Putamen (tissue), 1 donor: ENCODE measurements at places on chromosomes 2 and 18.

DNA sequence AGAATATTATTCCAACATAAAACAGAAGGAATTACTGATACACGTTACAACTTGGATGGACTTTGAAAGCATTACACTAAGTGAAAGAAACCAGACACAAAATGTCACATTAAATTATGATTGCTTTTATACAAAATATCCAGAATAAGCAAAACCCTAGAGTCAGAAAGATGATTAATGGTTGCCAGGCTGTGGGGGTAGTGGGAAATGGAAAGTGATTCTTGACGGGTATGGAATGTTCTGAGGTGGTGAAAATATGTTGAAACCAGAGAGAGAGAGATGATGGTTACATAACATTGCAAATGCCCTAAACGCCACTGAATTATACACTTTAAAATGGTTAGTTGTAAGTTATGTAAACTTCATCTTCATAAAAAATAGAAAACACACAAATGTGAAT is 1057.2 kb upstream of the TMEFF2 start:
- no peak for DNase-seq

- no peak for DNase-seq
These were observed 80.6 kb downstream of the GATA6 start for GRCh38 chr18:22250026-22250425.

DNA sequence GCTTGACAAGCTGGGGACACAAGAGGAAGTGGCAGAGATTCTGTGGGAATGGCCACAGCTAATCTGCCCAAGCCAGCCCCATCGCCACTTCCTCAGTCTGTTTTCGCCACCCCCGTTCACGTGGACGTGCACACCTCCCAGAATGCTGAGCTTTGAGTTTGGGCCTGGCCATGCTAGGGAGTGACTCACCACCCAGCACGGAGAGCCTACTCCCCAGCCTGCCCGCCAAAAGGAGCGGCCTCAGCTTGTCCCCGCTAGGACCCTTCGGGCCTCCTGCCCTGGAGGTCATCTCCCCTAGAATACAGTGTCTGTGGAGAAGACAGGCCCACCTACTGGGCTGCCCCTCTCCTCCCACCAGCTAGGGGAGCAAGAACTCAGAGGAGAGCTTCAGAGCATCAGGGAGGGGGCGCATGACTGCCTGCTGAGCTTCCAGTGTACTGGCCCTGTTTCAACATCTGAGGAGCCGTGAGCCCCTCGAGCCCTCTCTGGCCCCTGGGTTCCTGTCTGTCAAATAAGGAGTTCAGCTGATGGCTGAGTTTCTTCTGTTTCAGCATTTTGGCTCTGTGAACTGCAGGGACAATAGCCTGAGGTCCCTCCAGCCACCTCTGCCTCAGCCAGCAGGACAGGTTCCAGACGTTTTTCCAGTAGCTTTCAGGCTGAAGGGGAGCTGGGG is 5.1 kb downstream of the SLC35F6 start:
- no peak for DNase-seq

DNA sequence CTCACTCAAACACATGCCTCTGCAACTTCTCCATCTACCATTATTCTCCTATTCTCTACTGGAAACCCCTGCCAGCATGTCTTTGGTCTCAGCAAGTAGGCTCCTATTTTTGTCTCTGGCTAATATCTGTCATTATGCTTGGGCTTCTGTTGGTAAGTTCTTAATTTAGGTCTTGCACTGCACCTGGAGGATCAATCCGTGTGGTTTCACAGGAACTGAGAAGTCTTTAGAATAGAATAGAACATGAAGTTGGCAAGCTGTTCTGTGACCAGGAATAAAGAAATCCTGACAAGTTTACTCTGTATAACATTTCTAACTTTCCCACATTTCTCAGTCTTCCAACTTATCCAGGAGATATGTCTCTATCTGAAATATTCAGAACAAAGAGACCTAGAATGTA is 219.5 kb upstream of the GYPC start:
- DNase-seq = no peak

DNA sequence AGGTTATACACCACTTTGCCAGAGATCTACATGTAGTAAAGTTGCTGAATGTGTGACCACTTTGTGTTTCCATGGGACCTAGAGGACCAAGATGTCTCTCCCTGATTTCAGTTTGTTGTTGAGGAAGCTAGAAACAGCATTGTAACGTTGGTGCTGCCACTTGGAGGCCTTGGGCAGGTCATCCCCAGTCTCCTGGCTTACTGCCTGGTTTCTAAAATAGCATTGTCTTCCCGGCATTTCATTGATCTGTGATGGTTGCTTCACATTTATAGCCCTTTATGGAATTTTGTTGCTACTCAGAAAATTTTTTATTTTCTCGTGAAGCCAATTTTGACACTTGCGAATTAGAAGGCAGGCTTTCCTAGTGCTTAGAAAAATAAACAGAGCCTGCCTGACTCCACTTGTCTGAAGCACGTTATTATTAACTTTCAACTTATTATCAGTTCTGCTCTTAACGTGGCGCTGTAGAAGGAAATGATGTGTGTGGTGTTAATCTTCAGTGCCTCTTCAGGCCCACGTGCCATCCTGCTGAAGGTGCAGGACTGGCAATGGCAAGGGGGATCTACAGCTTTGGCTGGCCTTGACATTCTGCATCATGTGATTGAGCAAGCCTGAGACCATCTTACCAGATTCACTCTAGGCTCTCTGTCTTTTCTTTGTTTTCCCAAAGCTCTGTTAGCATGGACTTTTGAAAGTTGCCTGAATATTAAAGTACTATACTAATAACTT is 59.9 kb downstream of the INPP4A start:
- DNase-seq = no peak

DNA sequence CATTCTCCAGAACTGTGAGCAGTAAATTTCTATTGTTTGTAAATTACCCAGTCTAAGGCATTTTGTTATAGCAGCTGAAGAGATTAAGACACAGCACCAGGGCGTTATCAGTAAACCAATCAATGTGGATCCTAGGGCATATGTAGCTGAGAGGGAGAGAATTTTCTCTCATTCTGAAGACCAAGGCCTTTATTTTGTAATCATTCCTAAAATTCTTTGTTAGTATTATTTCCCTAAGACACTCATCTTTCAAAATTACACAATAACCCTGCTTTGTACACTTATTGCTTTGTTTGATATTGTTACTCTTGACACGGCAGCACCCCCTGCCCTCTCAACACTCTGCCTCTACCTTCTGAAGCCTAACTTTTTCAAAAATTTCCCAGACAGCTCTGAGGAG is 419.1 kb downstream of the SLC4A3 start:
- DNase-seq = no peak

DNA sequence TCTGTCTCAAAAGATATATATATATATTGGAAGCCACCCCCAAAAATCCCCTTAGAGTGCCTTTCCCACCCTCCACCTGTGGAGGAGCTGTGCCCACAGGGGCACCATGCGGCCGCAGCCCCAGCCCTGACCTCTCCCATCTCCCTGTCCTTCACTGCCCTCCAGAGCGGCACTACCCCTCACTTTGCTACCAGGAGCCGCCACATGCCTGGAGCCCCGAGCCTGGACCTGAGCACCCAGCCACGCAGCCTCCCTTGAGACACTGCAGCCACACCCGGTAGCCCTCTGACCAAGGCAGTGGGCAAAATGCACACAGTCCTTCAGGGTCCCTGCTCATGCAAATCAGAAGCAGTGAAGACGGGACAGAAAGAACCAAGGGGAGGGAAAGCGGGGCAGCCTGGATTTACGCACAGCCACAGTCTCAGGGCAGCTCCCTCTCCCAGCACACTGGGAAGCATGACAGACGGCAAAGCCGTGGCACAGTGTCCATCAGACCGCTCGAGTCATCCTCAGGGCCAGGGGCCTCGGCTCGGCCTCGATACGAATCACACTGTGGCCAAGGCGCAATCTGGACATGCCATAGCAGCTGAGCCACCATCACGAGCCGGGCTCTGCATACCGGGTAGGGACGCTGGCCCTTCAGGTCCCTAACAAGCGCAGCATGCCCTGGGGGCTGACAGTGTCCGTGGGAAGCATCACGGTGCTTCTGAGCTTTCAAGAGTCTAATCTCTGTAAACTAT is 10.1 kb downstream of the HDAC4 start:
- no peak for DNase-seq

DNA sequence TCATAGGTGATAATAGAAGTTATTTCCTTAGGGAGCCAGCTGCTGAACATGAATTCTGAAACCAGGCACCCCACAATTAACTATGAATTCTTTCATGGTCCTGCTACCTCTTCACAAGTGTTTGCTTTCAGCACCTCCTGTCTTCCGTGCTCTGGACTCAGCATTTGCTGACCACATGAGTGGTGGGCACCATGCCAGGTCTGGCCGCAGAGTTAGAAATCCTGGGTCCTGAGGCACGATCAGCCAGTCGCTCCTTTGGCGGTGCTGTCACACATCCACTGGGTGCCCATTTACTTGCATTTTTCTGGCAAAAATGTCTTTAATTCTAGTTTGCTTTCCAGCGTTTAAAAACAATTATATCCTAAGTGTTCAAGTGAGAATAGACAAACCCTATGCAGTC is 196.4 kb upstream of the PXDN start:
- no peak for DNase-seq

GRCh38 chr2:167475791-167476190 is 587.5 kb downstream of the XIRP2 start:
- DNase-seq = no peak

DNA sequence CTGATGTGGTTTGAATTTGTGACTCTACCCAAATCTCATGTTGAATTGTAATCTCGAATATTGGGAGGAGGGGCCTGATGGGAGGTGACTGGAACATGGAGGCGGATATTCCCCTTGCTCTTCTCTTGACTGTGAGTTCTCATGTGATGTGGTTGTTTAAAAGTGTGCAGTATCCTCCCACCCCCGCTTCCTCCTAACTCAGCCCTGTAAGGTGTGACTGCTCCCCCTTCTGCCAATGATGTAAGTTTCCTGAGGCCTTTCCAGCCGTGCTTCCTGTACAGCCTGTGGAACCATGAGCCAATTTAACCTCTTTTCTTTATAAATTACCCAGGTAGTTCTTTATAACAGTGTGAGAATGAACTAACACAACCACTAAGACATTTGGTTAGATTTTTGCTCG is 458.4 kb downstream of the THSD7B start:
- no peak for DNase-seq

GRCh38 chr18:66548747-66549146 is 55.1 kb downstream of the CDH19 start:
- DNase-seq = no peak

DNA sequence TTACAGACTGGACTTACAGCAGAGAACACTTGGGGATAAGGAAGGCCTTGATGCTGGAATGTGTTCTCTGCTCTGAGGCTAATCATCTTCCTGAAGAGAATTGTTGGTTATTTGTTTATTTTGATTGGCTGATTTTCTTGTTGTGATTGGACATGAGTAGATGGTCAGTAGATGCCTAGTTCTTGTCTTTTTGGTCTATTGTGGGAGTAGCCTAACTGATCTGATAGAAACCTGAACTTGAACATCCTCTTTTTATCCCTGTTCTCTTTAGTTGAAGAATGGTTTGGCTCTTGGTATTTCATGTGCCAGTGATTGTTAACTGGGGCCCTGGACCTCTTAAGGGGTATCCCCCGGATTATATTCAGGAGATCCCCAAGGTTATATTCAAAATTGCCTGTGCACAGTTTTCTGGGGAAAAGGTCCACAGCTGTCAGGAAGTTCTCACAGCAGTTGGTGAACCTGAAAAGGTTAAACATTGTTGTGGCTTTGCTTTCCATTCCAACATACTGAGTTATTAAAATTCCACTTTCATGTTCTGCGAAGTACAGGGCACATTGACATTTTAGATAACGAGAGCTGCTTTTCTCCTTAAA is 13.6 kb downstream of the TWSG1 start:
- DNase-seq = no peak

GRCh38 chr2:105815401-105815800 is 70.7 kb downstream of the NCK2 start:
- no peak for DNase-seq

- DNase-seq = no peak
These were observed 1.3 kb downstream of the DUSP28 start for GRCh38 chr2:240561325-240561971.

- no peak for DNase-seq
These were observed 59.8 kb downstream of the SPRED2 start for GRCh38 chr2:65372619-65373018.

DNA sequence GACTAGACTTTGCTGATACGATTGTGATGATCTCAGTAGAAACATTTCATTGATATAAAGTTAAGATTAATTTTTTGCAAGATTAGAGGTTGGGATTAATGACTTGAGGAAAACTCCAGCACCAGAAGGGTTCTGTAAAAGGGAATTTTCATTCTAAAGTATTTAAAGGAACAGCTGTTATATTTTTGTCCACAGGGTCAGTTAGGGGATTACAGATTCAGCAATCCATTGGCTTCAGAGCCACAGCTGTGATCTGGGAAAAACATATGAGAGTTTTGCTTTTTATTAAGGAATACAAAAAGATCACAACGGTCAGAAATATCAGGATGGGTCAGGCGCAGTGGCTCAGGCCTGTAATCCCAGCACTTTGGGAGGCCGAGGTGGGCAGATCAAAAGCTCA is 19.6 kb upstream of the REV1 start:
- DNase-seq = no peak

DNA sequence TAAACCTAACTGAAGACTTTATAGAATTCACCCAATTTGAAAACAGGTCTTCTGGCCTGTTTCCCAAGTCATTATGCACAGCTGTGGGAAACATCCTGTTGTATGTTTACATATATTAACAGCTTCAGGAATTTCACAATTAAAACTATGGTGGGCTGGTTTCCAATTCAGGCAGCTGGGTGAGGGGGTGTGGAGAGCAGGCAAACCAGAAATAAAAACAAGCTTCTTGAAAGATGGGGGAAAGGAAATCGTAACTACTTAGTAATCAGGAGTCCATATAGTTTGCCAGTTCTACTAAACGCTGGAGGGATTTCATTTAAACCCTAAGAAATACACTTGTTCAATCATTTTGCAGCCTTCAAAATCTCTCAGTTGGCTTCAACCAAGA is 22.8 kb downstream of the ATP8B1 start:
- DNase-seq = no peak

DNA sequence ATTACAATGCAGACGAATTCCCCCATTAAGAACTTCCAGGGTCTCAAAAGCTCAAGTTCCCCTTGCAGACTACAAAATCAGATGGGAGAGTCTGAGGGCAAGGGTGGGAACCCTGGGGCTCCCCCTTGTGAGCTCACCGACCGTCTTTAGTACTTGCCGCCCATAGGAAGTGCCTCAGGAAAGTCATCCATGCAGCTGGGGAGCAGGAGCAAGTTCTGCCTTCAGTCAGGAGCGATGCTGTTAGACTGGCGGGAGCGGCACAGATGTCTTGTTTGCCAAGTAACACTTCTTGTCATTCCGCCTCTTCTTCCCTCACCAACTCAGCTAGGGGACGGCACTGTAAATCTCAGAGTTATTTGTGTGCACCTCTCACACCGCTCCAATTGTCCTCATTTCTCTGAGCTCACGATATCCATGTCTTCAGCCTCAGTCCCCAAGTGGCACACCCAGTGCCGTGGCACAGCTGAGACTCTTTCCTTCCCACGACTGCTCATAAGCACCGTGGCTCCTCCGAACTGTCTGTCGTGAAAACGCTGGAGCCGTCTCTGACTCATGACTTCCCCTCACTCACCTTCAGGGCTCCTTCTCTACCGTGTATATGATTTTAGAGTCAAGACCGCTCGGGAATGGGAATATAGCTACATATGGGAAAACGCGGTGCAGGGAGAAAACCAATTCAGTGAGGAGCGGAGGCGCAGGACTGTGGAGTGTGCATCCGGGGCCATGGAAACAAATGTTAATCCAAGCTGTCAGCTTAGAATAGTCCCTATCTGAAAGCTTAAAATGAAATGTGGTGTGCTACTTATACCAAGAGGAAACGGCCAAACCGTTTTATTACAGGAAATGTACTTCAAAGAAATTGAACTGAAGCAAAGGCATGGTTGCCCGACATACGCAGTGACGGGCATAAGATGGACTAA is 34.0 kb downstream of the UXS1 start:
- DNase-seq = peak; percentile 29

GRCh38 chr2:195251214-195251613 is 405.8 kb upstream of the SLC39A10 start:
- DNase-seq = no peak
